ENCODE measurements at places on chromosomes 6 and 20.

DNA sequence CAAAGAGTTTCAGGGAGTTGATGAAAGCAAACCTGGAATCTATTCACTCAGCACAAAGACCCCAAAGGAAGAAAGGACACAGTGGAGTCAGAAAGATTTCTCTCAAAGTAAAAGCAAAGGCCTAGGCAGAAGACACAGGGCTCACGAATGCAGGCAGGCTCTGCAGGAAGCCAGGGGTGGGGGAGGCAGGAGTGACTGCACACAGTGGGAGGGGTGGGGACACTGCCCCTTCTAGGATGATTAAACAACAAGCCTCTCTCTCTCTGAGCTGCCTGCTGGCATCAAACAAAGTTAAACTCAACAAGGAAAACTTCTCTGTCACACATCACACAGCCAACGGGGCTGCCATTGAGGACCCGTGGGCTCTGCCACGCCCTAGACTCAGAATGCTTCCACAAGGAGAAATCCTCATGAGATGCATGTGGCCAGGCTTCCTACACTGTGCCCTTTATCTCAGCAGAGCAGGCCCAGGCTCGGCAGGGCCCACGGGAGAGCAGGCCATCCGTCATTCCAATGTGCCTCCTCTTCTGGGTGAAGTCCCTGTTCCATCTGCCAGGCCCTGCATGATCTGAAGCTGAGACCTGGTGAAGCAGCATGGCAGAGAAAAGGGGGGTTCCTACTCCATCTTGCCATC is 70.1 kb downstream of the RAMACL start:
- no peak for DNase-seq

DNA sequence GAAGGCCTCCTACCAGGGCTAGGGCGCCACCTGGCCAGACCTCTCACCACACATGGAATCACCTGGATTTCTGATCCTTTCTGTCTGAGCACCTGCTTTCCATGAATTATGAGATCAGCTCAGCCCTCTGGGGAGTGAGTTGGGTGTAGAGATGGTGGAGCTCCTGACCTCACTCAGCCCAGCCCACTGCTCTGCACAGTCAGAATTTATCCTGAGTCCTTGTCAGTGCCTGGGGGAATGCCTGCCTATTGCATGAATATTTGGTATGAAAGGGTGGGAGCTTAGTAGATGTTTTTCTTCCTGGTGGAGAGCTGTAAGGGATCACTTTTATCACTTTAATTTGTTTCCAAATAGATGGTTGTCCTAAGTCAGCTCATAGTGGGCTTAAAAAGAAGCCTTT is 47.5 kb downstream of the DTD1 start:
- no peak for DNase-seq

DNA sequence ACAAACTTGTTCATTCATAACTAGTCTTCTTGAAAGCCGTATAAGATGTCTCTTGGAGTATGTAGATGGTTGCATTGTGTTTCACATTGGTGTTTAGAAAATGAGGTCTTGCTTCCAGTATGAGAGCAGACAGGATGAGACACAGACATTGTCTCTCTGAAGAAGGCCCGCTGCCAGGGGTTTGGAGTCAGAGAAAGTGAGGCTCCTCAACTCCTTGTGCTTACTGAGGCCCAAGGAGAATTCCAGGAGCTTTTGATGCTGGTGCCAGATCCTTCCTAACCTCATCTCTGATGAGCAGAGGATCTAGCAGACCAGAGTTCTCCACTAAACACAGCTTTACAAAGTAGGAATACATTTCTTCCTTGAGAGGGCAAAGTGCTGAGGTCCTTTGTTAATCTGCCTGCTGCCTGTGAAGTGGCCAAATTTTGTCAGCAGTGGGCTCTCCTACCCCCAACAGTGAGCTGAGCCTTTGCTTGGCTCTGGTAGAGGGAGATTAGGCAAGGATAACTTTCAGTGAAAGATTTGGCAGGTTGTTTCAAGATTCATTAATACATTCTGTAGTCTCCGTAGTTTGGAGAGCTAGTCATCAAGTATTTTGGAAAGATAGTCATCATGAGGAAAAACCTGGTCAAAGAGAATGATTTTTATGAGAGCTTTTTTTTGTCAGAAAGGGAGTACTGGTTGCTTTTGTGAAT is 9.7 kb downstream of the MAPRE1 start:
- no peak for DNase-seq

GRCh38 chr6:284486-284885 is 7.8 kb upstream of the DUSP22 start:
- DNase-seq: no peak

GRCh38 chr20:47188540-47188939 is 168.0 kb downstream of the ZMYND8 start:
- DNase-seq: no peak

- DNase-seq: no peak
Observed at GRCh38 chr6:143507358-143508145, 4.0 kb downstream of the FUCA2 start.
